ENCODE measurements at places on chromosomes 2 and 18.

DNA sequence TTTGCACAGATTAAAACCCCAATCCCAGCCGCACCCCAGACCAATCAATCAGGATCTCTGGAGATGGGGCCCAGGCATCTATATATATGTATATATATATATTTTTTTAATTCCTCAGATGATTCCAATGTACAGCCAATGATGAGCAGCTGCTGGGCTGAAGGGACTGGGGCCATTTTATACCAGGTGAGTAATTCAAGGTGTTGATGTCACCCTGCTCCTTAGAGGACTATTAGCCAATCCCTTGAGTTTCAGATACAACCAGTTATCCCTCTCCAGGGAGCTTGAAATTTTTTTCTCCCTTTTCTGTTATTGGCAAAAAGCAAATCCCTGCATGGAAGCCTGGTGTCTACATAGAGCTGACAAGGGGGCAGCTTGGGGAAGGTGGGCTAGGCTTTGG is 59.8 kb downstream of the MCFD2 start:
- no peak for DNase-seq

DNA sequence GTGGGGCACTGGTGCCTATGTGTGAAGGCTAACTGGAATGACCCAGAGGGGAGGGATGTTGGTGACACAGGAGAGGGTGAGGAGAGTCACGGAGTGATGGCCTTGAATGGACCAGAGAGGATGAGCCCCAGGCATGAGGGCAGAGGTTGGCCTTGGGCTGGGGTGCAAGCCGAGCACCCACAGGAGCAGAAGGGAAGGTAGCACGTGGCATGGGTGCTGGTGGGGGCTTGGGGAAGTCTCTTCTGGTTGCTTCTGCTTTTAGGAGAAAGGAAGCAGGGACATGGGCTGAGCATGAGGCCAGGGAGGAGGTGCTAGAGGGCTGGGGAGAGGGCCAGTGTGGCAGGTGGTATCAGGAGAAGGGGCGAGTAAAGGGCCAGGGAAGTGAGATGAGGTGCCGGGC is 183.8 kb downstream of the DYSF start:
- DNase-seq: no peak

DNA sequence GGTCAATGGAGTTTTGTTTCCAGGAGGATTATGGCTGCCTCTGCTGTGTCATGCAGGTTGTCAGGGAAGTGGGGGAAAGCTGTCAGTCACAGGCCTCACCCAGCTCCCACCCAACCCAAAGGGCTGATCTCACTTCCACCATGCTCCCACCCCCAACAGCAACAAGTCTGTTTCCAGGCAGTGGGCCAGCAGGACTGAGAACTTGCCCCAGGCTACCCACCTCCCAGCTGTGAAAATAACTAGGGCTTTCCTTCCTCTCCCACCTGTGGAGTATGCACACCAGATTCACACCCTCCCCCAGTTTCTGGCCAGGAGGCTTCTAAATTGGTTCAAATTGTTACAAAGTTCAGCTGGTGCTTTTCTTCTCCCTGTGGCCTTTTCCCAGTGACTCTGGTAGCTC is 95.6 kb upstream of the ACVR1 start:
- DNase-seq: no peak

DNA sequence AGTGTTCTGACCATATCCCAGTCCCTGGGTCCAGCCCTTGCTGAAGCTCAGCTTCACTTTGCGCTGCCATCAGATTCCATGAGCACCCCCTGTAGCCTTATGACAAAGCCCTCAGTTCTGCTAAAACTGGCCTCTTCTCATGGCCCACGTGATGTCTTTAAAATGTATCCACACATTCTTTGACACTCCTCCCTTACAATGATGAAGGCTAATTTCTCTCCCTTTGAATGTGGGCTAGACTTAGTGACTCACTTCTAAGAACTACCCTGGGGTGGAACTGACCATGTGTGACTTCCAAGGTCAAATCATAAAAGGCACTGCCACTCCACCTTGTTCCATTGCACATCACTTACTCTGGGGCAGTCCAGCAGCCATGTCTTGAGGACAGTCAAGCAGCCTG is 45.4 kb upstream of the GORASP2 start:
- no peak for DNase-seq

GRCh38 chr2:112161431-112162145 is 23.4 kb downstream of the FBLN7 start:
- no peak for DNase-seq

DNA sequence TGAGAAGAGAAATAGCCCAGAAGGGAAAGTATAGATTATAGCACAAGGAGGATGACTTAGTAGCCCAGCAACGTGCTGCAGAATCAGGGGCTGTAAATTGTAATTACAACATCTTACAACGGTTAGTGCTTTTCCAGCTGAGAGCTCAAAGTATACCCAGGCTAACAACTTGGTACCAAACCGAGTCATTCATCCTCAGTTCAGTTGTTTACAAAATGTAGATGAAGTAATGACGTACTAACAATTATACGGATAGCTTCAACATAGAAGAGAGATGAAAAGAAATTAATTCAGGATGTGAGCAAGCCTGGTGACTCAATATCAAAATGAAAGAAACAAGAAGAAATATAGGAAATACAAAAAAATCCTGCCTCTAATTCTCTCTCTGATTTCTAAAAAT is 99.2 kb downstream of the DYNAP start:
- DNase-seq: no peak

DNA sequence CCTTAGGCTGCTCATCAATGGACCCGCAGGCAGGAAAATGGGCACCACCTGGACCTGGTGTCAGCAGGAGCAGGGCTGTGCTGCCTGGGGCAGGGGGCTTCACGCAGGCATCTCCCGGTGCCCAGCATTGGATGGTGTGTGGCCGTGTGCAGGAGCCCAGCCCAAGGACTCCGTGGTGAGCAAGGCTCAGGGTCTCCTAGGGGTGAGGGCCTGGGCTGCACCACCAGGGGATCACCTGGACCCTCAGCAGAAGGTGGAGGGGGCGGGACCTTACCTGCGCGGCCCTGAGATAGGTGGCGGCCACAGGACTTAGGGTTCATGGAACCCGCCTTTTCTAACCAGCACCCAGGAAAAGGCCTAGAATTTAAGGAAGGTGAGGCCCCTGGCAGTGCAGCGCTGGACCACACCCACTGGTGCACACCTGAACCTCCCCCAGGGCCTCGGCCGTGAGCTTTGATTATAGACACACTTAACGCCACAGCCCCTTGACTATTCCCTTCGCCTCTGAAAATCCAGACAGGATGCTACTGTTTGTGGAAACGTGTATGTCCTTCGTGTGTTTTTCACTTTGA is 89.0 kb downstream of the TMEM18 start:
- no peak for DNase-seq

GRCh38 chr2:189375842-189376241 is 65.4 kb upstream of the WDR75 start:
- DNase-seq: no peak

- DNase-seq: no peak
Observed at GRCh38 chr2:69535817-69536241, 98.6 kb upstream of the NFU1 start.

All from NCI-H1436 treated with DMSO at 0.1 percent for 48 hours (cell line).